ENCODE measurements at places on chromosomes 1 and 21.

GRCh38 chr1:167683641-167684502 lies 37.9 kb upstream of the MPZL1 start:
- H3K27me3 ChIP-seq: no peaks in the 10 kb centered on the region
- H3K36me3 ChIP-seq: peaks cover 6% of the 10 kb centered on the region
- H3K27ac ChIP-seq: no peak overlapping the region

- no peak for DNase-seq
- H3K36me3 ChIP-seq: no peaks in the 10 kb centered on the region
- no peaks in the 10 kb centered on the region for H3K27me3 ChIP-seq
- H3K27ac ChIP-seq: no peak overlapping the region
- H3K4me1 ChIP-seq: peaks cover 4% of the 10 kb centered on the region
- no peak overlapping the region for H3K4me3 ChIP-seq
Measured at GRCh38 chr21:34017039-34017961, 56.1 kb upstream of the MRPS6 start.

DNA sequence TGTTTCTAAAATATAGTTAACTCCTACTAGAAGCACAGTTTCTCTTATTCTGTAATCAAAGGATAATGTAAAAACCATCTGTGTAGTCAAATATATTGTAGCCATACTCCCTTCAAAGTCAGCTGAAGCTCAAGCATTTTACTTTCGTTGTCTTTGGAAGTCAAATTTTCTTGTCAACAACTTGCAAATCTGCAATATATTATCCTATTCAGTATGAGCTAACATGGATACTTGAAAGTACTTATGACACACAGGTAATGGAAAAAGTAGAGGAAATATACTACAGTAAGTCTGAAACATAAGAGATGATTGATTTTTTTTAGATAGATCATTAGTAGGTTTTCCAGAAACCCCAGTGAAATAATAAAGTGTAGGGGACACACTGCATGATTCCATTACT lies 121.5 kb downstream of the COL24A1 start:
- DNase-seq: no peak
- no peaks in the 10 kb centered on the region for H3K36me3 ChIP-seq
- H3K4me1 ChIP-seq: no peaks in the 10 kb centered on the region

DNA sequence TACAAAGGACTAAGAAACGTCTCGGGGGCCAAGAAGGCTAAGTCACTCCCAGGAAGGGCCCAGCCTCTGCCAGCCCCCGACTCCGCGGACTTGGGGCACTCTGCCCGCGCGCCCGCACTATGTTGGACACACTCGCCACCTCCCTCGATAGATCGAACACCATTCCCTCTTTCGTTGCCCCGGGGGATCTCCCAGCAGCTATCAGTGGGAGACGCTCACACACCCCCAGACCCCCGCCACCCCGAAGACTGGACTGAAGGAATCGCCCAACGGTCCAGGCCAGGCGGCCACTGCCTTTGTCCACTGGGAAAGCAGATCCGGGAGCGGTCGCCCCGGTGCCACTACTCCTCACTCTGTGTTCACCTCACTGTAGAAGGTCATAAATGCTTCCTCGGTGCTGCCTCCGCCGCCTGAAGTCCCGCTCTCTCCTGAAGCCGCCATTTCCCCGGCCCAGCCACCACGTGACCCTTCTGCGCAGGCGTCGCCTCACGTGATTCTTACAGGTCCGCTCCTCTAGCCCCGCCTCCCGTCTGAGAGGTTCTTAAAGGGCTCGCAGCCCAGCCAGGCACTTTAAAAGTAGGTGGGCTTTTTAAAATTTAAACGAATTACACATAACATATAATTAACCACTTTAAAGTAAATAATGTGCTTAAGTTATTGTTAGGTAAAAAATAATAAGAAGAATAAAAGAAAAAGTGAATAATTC lies at the start of gene DNAJC8:
Gene DNAJC8, minus strand, starts transcription at position 472 of the 706 bp plus-strand sequence. Its CDS starts 31 bp downstream, at position 441.
- no peaks in the 10 kb centered on the region for H3K27me3 ChIP-seq
- H3K36me3 ChIP-seq: peaks cover 4% of the 10 kb centered on the region
- peaks cover 44% of the 10 kb centered on the region for H3K4me1 ChIP-seq
- DNase-seq: peak; percentile 92

GRCh38 chr1:59431566-59432294 lies 134.8 kb downstream of the FGGY start:
- H3K4me3 ChIP-seq: no peak overlapping the region
- H3K36me3 ChIP-seq: no peaks in the 10 kb centered on the region
- H3K27me3 ChIP-seq: no peaks in the 10 kb centered on the region
- no peaks in the 10 kb centered on the region for H3K4me1 ChIP-seq

DNA sequence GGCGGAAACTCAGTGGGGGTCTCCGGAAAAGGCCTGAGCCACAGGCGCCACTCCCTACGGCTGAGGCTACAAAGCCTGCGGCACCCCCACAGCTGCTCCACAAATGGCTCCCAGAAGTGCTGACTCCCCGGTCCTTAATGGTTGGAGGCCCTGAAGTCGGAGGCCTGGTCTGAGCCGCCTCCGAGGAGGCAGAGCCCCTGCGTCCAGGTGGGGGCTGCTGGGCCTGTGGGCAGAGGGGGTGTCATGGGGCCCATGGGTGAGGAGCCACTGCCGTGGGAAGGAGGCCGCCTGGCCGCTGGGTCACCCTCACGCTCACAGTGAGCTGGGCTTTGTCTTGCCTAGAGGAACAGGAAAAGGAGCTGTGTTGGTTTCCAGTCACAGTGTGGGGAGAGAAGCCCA lies 12.4 kb upstream of the COL18A1 start:
- DNase-seq: no peak
- H3K36me3 ChIP-seq: no peaks in the 10 kb centered on the region
- H3K27me3 ChIP-seq: peaks cover 45% of the 10 kb centered on the region
- no peak overlapping the region for H3K27ac ChIP-seq
- no peak overlapping the region for H3K4me3 ChIP-seq

DNA sequence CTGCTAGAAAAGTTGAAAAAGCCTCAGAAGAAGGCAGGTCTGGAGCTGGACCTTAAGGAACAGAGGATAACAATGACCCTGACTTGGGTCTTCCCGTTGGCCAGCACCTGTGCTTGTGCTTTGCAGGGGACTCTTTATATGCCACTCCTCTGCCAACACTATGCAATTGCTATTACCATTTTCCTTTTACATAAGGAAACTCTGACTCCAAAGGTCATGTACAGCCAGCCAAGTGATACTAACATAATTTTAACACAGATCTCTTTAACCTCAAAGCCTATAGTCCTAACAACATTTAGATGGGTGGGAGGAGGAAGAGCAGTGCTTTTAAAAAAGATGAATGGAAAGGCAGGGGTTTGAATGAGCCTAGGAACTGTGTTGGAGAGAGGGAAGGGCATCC lies 106.6 kb upstream of the RAB4A start:
- H3K4me1 ChIP-seq: no peaks in the 10 kb centered on the region
- H3K4me3 ChIP-seq: no peak overlapping the region
- H3K36me3 ChIP-seq: no peaks in the 10 kb centered on the region
- DNase-seq: no peak
- no peaks in the 10 kb centered on the region for H3K27me3 ChIP-seq

GRCh38 chr1:40309374-40310128 lies 7.5 kb downstream of the COL9A2 start:
- H3K4me1 ChIP-seq: peaks cover 5% of the 10 kb centered on the region
- no peak for DNase-seq
- H3K36me3 ChIP-seq: no peaks in the 10 kb centered on the region
- no peaks in the 10 kb centered on the region for H3K27me3 ChIP-seq

DNA sequence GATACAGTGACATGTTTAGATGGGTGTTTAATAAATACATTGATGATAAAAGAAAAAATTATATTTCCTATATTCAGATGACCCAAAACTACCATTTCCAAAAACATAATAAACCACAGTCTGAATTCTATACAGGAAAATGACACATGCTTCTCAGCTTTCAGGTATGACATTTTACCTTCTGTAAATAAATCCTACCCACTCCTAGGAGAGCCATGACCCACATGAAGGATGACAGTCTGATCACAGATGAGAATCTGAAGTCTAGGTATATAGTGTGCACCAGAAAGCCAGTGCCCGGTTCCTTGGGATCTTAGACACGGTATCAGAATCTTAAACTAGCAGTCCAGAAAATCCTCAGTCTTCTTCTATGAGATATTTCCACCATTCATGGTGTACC lies 3.7 kb upstream of the GJA9 start:
- H3K36me3 ChIP-seq: no peaks in the 10 kb centered on the region
- no peak overlapping the region for H3K27ac ChIP-seq
- no peaks in the 10 kb centered on the region for H3K27me3 ChIP-seq

- peaks cover 3% of the 10 kb centered on the region for H3K27me3 ChIP-seq
- H3K27ac ChIP-seq: no peak overlapping the region
- H3K36me3 ChIP-seq: no peaks in the 10 kb centered on the region
- no peak for DNase-seq
- no peak overlapping the region for H3K4me3 ChIP-seq
Measured at GRCh38 chr1:227166559-227166958, 151.7 kb downstream of the CDC42BPA start.

DNA sequence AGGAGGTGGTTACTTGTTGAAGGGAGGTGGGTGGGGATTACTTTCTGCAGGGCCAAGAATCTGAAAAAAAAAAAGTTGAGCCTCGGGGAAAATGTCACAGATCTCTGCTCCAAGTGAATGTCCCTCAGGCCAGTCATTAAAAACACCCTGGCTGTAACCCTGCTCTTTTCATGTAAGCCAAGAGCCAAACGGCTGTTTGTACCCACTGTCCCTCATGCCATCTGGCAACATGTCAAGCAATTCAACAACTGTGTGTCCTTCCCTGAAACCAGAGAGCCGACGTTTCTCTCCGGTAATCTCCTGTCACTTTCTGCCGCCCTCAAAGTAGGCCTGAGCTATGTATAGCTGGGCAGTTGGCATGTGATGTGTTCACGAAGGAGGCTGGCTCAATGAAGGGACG lies 14.7 kb downstream of the CASQ2 start:
- no peaks in the 10 kb centered on the region for H3K4me1 ChIP-seq
- H3K4me3 ChIP-seq: no peak overlapping the region
- no peaks in the 10 kb centered on the region for H3K36me3 ChIP-seq
- H3K27me3 ChIP-seq: peaks cover 16% of the 10 kb centered on the region
- no peak overlapping the region for H3K27ac ChIP-seq
- no peak for DNase-seq

DNA sequence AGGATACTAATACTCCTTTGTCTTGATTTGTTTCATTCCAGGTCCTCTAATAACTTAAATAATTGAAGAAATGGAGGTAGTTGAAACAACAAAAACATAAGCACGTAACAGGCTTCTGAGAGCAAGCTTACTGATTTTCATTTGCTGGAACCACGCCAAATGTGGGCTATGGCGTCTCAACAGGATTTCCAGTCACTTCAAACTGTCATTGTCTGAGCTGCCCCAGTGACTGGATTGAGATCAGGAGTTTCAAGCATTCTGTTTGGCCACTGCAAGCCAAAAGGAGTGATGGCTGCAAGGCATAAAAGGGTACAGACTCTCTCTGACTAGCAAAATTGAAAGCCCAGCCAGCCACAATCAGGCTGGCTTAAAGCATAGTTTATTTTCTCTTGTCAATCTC lies 289.9 kb downstream of the DPYD start:
- no peaks in the 10 kb centered on the region for H3K4me1 ChIP-seq
- peak; percentile 6 for DNase-seq
- H3K36me3 ChIP-seq: peaks cover 3% of the 10 kb centered on the region
- H3K27ac ChIP-seq: no peak overlapping the region
- H3K4me3 ChIP-seq: no peak overlapping the region

GRCh38 chr1:6129313-6129712 lies 50.8 kb downstream of the CHD5 start:
- DNase-seq: no peak
- H3K36me3 ChIP-seq: no peaks in the 10 kb centered on the region
- H3K27ac ChIP-seq: no peak overlapping the region

DNA sequence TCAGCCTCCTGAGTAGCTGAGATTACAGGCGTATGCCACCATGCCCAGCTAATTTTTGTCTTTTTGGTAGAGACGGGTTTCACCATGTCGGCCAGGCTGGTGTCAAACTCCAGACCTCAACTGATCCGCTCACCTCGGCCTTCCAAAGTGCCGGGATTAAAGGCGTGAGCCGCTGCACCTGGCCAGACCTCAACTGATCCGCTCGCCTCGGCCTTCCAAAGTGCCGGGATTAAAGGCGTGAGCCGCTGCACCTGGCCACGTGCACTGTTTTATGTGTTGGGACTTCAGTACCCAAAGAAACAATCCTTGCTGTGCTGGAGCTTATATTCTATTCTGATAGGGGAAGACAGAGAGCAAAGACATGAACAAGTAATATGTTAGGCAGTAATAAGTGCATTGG lies 10.1 kb downstream of the TRAF5 start:
- peak overlapping the region; percentile 64 for H3K27ac ChIP-seq
- DNase-seq: no peak
- no peaks in the 10 kb centered on the region for H3K27me3 ChIP-seq
- no peak overlapping the region for H3K4me3 ChIP-seq
- H3K4me1 ChIP-seq: peaks cover 42% of the 10 kb centered on the region

DNA sequence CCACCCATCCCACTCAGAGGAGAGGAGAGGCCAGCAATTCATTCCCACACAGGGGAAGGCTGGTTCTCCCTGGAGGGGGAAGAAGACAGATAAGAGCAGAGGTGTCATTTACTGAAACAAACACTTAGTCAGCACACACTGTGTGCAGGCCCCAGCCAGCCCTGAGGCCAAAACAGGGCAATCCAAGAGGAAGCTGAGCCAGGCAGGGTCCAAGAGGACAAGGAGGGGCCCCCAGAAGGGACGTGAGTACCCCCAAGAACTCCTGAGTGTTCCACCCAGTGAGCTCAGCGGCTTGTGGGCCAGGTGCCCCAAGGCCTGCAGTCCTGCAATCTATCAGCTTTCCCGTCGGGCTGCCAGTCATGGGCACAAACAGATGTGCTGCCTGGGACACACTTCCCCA lies 15.8 kb downstream of the ADGRB2 start:
- no peak for DNase-seq
- H3K4me3 ChIP-seq: no peak overlapping the region
- H3K27me3 ChIP-seq: no peaks in the 10 kb centered on the region

DNA sequence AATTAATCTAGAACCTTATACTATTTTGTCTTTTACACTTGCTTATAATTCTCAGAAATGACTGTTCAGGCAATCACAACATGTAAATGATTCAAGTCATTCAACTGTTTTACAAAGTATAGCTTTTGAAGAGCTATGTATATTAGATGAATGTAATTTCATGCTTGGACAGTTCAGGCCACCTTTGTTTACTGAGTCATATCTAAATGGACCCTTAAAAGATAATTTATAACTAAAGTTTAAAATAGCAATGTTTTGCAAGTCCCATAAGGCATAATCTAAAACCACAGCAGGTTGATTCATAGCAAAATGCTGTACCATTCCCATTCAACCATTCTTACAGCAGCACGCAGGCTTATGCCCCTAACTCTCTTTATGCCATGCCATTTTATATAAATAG lies 64.8 kb downstream of the PIK3R3 start:
- H3K27ac ChIP-seq: no peak overlapping the region
- H3K27me3 ChIP-seq: no peaks in the 10 kb centered on the region
- no peak for DNase-seq

- no peaks in the 10 kb centered on the region for H3K4me1 ChIP-seq
- no peak for DNase-seq
- no peaks in the 10 kb centered on the region for H3K27me3 ChIP-seq
- no peak overlapping the region for H3K4me3 ChIP-seq
- H3K27ac ChIP-seq: no peak overlapping the region
Measured at GRCh38 chr21:29854795-29855194, 85.0 kb downstream of the GRIK1 start.

GRCh38 chr1:179318491-179318890 lies 24.9 kb downstream of the SOAT1 start:
- H3K27me3 ChIP-seq: no peaks in the 10 kb centered on the region
- DNase-seq: no peak
- no peaks in the 10 kb centered on the region for H3K36me3 ChIP-seq
- H3K4me1 ChIP-seq: no peaks in the 10 kb centered on the region
- H3K4me3 ChIP-seq: no peak overlapping the region
- H3K27ac ChIP-seq: no peak overlapping the region

GRCh38 chr1:200154069-200154767 lies 126.7 kb downstream of the NR5A2 start:
- peaks cover 17% of the 10 kb centered on the region for H3K4me1 ChIP-seq
- peak; percentile 34 for DNase-seq

GRCh38 chr1:29581256-29581655 lies 344.9 kb downstream of the PTPRU start:
- H3K27me3 ChIP-seq: peaks cover 27% of the 10 kb centered on the region
- no peak for DNase-seq
- H3K4me3 ChIP-seq: no peak overlapping the region

Data from T-cell (primary cell).